ENCODE measurements at places on chromosomes 12 and 14. TPM values are rescaled to one million over a fixed set of nuclear protein-coding genes. Genes with fewer than 3 reads are reported as not detected.

Gene CLEC2A
- not detected for total RNA-seq

DNA sequence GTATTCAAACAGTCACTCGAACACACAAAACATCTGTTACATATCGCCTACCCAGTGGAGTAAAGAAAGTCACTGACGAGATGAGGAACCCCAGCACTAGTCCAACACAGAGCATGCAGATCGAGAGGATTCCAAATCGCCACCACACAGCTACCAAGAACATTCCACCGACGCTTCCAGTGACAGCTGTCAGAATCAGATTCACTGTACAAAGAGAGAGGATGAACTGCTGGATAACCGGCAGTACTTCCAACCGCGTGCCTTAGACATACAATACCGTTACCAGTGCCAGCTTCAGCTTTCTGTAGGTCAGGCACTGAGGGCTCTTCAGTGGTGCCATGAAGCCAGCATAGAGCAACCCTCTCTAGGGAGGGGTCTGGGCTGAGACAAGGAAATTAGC, 34.5 kb downstream of the TM7SF3 start:
- peaks cover 57% of the 10 kb centered on the region for H3K36me3 ChIP-seq
- H3K27me3 ChIP-seq, result no peaks in the 10 kb centered on the region
- peaks cover 11% of the 10 kb centered on the region for H3K4me1 ChIP-seq
- no peak for DNase-seq
- H3K4me3 ChIP-seq, result no peak overlapping the region
- no peak overlapping the region for H3K27ac ChIP-seq

DNA sequence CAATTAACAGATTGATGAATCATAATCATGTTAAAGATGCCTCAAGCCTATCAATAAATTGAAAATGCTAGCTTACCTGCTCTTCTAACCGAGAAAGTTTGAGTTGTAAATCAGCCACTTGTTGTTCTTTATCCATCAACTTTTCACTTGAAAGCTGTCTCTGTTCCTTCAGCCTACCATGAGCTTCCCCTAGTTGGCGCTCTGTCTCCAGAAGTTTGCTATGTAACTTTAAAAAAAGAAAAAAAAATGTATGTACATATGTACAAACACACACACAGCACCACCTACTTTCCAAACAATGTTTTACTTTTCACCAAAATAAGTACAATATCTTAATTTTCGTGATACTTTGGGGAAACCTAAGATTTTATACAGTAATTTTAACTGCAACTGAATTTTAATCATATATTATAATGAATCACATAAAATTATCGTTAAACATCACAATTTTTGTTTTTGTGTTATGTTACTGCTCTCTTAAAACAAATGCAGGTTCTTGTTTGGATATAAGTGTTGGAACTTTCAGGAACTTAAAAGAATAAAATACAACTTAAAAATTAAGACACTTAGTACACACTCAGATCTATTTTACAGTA, 101.2 kb downstream of the EEA1 start:
- peak; percentile 52 for DNase-seq
- H3K27me3 ChIP-seq, result no peaks in the 10 kb centered on the region
- H3K4me1 ChIP-seq, result no peaks in the 10 kb centered on the region
- H3K4me3 ChIP-seq, result no peak overlapping the region
- peaks cover 8% of the 10 kb centered on the region for H3K36me3 ChIP-seq
- H3K27ac ChIP-seq, result no peak overlapping the region

DNA sequence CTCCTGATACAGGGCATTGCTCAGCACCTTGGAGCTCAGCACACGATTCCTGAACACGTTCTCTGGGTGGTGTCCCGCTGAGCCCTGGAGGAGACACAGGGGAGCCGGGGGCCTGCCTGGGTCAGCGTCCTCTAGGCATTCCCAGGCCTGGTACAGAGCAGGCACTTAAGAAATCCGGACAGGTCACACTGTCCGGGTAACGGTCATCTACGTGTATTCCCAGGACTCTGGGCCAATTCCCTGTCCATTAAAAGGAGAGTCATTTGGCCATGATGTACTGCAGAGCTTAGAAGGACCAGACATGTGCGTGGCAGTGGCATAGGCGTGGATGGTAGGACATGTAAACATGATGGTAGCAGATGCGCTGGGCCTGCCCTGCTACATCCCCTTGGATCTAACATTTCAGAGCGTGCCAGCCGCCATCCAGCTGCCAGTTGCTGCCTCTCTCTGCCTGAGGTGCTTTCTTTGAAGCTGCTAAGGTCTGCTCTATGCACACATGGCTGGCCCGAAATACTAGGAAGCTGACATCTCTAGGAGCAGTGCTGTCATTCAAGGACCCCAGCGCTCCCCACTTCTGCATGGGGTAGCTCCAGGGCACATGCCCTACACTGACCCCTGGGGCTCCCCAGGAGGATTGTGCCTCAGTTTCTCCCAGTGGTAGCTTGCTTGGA, 273.1 kb upstream of the RTL1 start:
- no peaks in the 10 kb centered on the region for H3K4me1 ChIP-seq
- H3K4me3 ChIP-seq, result no peak overlapping the region
- no peaks in the 10 kb centered on the region for H3K36me3 ChIP-seq
- H3K27me3 ChIP-seq, result no peaks in the 10 kb centered on the region
- DNase-seq, result no peak
- H3K27ac ChIP-seq, result no peak overlapping the region

- H3K4me1 ChIP-seq, result no peaks in the 10 kb centered on the region
- no peak overlapping the region for H3K4me3 ChIP-seq
- DNase-seq, result no peak
Measured at GRCh38 chr14:33553706-33554278, 397.1 kb downstream of the EGLN3 start.

Data from activated CD4-positive, alpha-beta T cell treated with anti-CD3 and anti-CD28 coated beads, Interleukin-2, amount 10 ng/mL, durations not matched to agents 7 days and 5 days (primary cell).